Heart right ventricle (tissue), 16 donors: ENCODE measurements at places on chromosomes 16 and 17. TPM values are rescaled to one million over a fixed set of nuclear protein-coding genes. Genes with fewer than 3 reads are reported as not detected.

Gene NOTUM
- total RNA-seq = not detected

- H3K27me3 ChIP-seq = no peaks in the 10 kb centered on the region
- DNase-seq = no peak
- H3K4me1 ChIP-seq = no peaks in the 10 kb centered on the region
- no peak overlapping the region for H3K27ac ChIP-seq
Observed at GRCh38 chr17:62760945-62761267, 47.2 kb downstream of the MARCHF10 start.

DNA sequence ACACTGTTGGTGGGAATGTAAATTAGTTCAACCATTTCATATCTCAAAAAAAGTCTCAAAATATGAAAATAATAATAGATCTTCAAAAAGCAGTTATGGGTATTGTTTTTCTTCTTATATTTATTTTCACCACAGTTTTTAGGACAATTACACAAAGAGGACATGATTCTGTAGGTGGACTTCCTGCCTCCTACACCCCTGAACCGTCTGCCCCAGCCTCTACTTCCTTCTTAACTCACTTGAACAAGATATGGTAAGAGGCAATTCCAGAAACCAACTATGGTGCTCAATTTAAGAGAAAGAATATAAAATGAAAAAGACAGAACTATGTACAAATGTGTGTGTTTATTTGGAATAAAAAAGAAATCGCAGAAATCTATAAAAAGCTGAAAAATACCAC lies 74.1 kb upstream of the MON1B start:
- no peaks in the 10 kb centered on the region for H3K36me3 ChIP-seq
- no peak overlapping the region for H3K27ac ChIP-seq
- DNase-seq = no peak
- H3K27me3 ChIP-seq = no peaks in the 10 kb centered on the region
- no peak overlapping the region for H3K4me3 ChIP-seq
- no peaks in the 10 kb centered on the region for H3K4me1 ChIP-seq

DNA sequence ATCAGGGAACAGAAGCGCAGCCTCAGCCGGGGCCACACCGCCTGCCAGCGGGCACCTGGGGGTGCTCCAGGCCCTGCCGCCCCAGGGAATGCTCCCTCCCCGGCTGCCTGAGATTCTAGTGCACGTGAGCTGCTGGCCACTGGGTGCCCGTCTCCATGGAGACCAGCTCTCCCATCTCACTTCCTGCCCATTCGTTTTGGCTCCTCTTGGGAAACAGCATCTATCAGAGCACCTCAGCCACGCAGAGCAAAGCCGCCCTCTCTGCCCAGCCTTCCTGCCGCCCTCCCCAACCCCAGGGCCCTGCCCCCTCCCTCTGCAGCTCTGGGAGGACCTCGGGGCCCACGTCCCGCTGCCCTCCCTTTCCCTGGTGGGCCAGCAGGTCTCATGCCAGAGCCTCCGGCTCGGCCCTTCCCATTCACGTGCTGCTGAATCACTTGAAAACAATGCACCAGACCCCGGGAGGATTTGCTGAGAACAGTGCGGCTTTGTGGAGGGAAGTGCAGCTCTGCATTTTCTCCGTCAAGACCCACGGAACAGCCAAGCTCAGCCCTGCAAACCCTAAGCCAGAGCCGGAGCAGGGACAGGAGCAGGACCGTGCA lies 19.4 kb downstream of the CEP295NL start:
- DNase-seq = peak; percentile 85
- peak overlapping the region; percentile 16 for H3K4me3 ChIP-seq
- H3K4me1 ChIP-seq = peaks cover 79% of the 10 kb centered on the region
- peak overlapping the region; percentile 91 for H3K27ac ChIP-seq
- no peaks in the 10 kb centered on the region for H3K27me3 ChIP-seq
- H3K36me3 ChIP-seq = no peaks in the 10 kb centered on the region

DNA sequence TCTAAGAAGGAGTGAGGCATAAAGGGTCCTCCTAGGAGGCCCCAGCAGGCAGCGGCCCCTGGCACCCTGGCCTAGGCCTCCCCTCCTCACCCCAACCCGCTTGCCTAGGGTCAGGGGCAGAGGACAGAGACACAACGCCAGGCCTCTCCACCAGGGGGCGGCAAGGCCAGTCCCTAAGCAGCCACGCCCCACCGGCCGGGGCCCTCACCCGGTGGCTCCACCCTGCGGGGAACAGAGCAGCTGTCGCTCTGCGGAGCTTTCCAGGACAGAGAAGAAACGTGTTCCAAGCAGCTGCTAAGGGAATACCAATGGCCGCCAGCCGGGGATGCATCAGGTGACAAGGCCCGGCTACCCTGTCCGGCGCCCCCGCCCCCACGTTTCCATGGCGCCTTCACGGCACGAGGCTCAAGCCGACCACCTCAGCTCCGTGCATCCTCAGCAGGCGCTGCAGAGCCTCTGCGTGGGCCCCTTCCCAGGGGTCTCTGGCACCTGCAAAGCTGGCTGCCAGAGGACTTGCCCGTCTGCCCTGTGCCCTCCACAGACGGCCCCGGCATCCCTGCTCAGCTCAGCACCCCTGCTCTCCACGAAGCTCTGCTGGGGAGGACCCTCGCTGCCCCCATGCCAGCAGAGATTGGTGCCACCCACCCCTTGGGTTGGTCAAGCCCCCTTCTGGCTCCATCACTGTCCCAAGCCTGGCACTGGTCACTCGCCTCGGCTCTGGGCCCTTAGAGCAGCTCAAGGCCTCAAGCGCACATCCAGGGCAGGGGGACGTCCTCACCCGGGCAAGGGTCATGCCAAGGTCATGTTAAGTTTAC lies 5.6 kb downstream of the ZNF598 start:
- peaks cover 43% of the 10 kb centered on the region for H3K4me1 ChIP-seq
- H3K27me3 ChIP-seq = no peaks in the 10 kb centered on the region
- H3K36me3 ChIP-seq = peaks cover 42% of the 10 kb centered on the region
- H3K4me3 ChIP-seq = no peak overlapping the region
- H3K27ac ChIP-seq = no peak overlapping the region

DNA sequence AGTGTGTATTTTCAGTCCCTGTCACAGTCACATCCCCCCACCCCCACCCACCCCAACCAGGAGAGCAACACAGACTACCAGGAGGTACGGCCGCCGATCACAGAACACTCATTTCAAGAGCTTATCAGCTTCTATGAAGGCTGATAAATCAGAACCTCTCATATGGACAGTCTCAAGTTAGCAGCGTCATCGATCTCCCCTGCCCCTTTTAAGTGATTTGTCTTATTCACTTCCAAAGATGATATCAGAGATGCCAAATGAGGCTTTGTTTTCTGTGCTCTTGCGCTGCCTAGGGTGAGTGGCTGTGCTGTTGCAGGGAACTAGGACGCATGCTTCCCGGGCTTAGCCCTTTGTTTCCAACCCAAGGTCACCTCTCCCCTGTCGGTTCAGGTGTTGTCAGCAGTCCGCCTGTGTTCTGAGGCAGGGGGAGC lies 26.8 kb upstream of the PMFBP1 start:
- DNase-seq = no peak
- H3K4me3 ChIP-seq = no peak overlapping the region
- no peak overlapping the region for H3K27ac ChIP-seq
- H3K4me1 ChIP-seq = no peaks in the 10 kb centered on the region
- no peaks in the 10 kb centered on the region for H3K27me3 ChIP-seq

- H3K4me3 ChIP-seq = no peak overlapping the region
- no peak overlapping the region for H3K27ac ChIP-seq
- no peaks in the 10 kb centered on the region for H3K27me3 ChIP-seq
Observed at GRCh38 chr16:66484453-66485213, 57.5 kb downstream of the BEAN1 start.
